NCI-H1694 treated with DMSO at 0.1 percent for 48 hours (cell line): ENCODE measurements at places on chromosomes 16 and 17.

- DNase-seq: no peak
Measured at GRCh38 chr17:57631871-57632270, 113.2 kb downstream of the CCDC182 start.

DNA sequence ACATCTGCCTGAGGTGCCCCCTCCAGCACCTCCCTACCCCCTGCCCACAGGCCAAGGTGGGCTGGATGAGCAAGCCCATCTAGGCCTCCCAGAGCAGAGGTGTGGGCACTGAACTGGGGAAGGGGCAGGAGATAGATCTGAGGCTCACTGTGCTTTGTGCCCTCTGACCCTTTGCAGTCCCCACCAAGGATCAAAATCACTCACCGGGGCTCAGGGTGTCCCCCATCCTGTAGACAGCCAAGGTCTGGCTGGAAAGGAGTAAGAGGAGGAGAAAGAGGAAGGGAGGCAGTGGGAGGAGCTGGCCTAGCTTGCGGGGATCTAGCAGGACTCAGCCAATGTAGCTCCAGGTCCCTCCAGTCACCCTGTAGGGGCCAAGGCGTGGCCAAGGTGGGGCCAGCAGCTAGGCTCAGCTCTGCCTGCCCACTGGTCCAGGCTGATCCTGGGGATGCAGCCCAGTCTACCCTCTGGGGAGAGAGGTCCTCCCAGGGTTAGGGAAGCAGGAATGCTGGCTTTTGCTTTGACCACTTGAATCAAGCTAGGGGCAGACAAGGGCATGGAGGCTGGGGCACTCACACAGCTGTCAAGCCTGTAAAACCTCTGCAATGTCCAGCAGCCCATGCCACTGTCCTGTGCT lies 1.8 kb downstream of the SLC12A4 start:
- DNase-seq: no peak

- DNase-seq: no peak
Measured at GRCh38 chr16:89610108-89610453, 3.4 kb upstream of the DPEP1 start.

GRCh38 chr16:19771796-19772195 lies 53.7 kb downstream of the IQCK start:
- DNase-seq: peak; percentile 87

DNA sequence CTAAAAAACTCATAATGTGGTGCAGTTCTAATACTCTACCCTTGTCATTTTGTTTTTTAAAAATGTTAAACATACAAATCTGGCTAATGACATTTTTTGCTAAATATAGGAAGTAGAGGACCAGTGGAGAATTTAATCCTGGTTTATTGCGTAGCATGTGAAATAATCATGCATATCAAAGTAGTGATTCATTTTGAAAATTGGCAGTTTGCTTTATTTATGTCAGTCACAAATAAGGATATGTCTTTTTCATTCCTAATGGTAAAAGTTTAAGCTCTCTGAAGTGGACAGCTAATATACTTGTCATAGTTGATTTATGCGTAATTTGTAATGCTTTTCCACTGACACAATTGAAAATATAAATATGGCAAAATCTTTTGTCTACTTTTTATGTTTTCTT lies 224.2 kb downstream of the BCAS3 start:
- DNase-seq: no peak

- no peak for DNase-seq
Measured at GRCh38 chr17:73510981-73511718, 133.1 kb downstream of the SDK2 start.

- DNase-seq: no peak
Measured at GRCh38 chr17:14330492-14330962, 29.6 kb downstream of the HS3ST3B1 start.

GRCh38 chr16:85056211-85056748 lies 28.7 kb downstream of the KIAA0513 start:
- no peak for DNase-seq

GRCh38 chr17:20314834-20315233 lies 152.5 kb downstream of the LGALS9B start:
- DNase-seq: no peak

DNA sequence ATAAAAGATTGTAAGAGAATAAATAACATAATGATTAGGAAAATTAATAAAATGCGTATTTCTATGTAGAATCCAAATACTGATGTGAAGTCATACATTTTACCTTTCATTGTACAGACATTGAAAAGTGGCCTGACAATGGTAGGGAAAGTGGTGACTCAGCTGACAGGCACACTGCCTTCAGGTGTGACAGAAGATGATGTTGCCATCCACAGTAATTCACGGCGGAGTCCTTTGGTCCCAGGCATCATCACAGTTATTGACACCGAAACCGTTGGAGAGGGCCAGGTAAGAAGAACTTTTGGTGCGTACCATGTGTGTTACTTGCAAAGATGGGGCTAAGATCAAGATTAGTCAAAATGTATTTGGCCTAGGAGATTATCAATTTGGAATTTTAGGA lies 232.8 kb downstream of the BCAS3 start:
- no peak for DNase-seq

- DNase-seq: no peak
Measured at GRCh38 chr17:19752216-19753050, 4.3 kb upstream of the ALDH3A1 start.

- no peak for DNase-seq
Measured at GRCh38 chr16:11160676-11161115, 95.3 kb downstream of the SOCS1 start.

DNA sequence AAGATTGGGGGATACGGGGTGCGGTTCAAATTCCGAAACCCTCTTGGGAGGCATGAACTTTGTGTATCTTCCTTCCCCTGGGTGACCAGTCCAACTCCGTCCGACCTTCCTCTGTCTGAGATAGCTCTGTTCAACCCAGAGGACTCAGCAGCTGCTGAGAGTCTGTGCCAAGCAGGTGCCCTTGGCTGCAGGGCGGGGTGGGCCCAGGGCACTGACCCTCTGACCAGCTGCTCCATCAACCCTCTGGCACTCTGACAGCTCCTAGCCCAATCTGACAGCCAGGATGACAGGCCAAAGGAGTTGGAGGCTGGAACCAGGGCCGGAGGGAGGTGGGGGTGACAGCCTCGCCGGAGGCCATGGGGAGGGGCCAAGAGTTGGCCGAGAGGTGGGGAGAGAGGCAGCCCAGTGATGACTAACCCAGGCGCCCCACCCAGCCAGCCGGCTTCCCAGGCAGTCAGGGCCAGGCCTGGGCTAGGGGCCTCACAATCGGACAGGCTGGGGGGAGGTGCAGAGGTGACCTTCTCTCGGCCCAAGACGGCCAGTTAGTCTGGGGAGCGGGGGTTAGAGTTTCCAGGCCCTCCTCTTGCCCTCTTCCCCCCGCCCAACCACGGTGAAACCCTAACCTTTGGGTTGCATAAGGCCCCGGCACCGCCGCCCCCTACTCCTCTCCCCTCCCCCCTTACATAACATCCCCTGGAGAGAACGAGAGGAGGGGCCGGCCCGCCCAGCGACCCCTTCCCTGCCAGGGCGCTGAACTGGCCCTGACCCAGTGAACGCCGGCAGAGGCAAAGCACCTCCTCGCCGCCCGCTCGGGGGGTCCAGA lies 5.0 kb upstream of the TLCD2 start:
- DNase-seq: no peak

GRCh38 chr16:8908810-8909468 lies 26.8 kb downstream of the LITAFD start:
- no peak for DNase-seq

DNA sequence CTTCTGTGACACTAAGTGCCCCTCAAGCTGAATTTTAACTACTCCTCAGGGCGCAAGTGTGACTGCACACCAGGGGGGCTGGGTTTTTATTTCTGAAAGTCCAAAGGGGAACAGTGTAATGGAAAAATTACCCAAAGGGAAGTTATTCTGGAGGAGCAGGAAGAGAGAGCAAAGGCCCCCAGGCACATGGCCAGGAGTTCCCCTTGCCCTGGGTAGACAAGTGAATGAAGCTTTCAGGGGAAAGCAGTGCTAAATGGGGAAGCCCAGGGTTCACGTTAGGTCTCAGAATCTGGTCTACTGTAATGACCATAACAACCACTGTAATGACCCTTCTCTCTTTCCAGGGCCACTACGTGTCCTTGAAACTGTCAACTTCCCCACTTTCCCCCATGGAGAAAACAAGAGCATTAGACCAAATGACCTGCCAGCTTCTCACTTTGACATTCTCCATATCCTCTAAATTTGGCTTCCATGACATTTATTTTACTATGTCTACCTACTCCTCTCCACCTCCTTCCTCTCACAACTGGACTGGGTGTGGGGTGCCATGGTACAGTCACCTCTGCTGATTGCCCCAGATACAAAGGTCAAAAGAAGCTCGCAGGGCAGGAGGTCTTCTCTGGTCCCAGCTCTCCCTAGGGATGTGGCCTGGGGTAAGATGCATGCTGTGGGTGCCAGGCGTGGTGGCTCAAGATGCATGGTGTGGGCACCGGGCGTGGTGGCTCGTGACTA lies 34.1 kb upstream of the MMP2 start:
- DNase-seq: no peak

DNA sequence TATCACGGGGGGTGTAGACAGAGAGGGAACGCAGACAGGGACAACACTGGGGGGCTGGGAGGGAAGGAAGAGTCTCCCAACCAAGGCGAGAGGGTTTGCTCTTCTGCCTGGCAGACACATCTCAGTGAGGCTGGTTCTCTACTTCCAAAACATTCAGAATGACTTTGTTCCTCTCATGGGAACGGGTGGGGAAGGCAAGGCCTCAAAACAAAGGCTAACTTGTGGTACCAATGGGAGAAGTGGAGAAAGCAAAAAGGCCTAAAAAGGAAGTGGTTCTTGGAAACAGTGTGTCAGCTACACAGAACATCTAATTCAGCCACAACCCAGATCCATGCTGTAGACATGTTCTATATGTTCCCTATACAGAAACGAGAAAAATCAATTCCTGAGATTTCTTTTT lies 7.5 kb downstream of the FLOT2 start:
- no peak for DNase-seq

GRCh38 chr17:38705523-38705802 lies 390 bp downstream of the MLLT6 start:
- DNase-seq: no peak

GRCh38 chr16:68636064-68636560 lies 9.0 kb upstream of the CDH3 start:
- DNase-seq: no peak

GRCh38 chr16:7304958-7305357 lies 27.7 kb upstream of the RBFOX1 start:
- no peak for DNase-seq

GRCh38 chr16:27481282-27481934 lies 68.3 kb downstream of the GTF3C1 start:
- DNase-seq: no peak

DNA sequence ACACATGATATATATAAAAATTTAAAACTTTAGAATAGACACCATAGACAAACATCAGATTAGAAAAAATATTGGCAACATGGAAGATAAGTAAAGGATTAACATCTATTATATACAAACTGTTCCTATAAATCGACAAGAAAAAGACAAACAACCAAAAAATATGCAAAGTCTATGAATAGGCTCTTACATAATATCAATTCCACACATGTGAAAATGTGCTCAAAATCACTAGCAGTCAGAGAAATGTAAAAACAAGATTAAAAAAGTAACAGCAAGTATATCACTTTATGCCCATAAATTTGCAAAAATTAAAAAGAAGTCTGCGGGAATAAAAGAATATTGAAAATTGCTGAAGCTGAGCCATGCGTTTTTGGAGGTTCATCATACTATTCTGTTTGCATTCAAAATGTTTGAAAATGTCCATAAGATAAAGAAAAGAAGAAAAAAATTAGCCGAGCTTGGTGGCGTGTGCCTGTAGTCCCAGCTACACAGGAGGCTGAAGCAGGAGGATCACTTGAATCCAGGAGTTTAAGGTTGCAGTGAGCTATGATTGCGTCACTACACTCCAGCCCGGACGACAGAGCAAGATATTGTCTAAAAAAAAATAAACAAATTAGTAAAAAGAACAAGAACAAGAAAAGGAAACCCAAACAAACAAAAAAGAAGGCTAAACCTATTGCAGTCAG lies 11.2 kb upstream of the ERN2 start:
- no peak for DNase-seq

GRCh38 chr16:15749371-15749770 lies 99.3 kb downstream of the NDE1 start:
- DNase-seq: no peak

DNA sequence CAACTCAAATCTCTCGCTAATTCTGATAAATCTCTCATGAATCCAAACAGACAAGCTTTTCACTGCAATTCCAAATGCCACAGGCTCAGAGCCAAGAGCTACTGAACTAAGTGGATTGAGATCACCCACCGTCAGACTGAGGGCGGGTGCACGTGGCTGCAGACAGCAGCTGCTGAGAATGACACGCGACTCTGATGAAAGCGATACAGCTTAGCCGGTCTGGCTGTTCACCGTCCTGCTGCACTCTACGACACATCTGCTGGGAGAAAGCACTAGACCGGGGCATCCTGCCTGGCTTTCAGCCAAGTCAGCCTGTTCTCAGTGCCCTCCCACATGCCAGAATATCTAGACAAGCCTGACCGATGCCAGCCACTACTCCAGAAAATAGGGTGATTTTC lies 42.6 kb downstream of the KLHDC4 start:
- peak; percentile 89 for DNase-seq

- no peak for DNase-seq
Measured at GRCh38 chr16:9000664-9001063, 37.0 kb upstream of the USP7 start.

DNA sequence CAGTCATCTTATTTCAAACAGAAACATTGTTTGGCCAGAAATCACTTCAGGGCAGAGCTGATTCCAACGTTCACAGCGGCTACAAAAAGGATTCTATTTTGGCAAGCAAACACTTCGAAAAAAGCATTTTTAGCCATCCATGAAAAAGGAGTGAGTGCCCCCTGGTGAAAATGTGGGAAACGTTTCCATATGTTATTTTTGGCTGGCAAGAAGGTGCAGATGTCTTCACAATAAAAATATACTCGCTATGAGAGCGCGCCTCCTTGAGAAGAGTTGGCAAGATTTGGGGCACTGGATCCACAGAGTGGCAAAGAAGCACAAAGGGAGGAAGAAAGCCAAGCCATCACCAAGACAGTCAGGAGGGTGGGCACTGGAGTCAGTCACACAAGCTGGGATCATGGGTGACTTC lies 191.1 kb downstream of the CHD9NB start:
- peak; percentile 73 for DNase-seq

DNA sequence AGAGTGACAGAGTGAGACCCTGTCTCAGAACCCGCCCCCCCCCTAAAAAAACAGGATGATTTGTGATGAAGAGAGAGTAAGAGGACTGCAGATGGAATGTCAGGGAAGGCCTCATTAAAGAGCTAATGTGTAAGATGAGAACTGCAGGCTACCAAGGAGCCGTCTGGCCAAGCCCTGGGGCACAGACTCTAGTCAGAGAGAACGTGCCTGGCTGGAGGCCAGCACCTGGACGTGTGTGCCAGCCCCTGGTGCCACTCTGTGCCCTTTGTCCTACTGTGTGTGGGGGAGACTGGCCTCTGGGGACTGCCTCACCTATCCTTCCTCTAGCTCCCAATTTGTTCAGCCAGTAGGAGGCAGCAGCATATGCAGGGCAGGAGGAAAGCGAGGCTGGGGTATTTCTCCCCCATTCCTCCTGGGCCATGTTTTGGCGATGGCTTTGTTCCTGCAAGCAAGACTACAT lies 37.1 kb downstream of the KNOP1 start:
- no peak for DNase-seq
